ENCODE measurements at places on chromosomes 3 and 15. TPM values are rescaled to one million over a fixed set of nuclear protein-coding genes. Genes with fewer than 3 reads are reported as not detected.

TTC21A gene
- total RNA-seq: 1.2 TPM

FRMD4B gene
- 13.0 TPM for total RNA-seq

CCDC66 gene
- 34.1 TPM for total RNA-seq

SPATA12 gene
- 0.12 TPM for total RNA-seq

VEPH1 gene
- 0.96 TPM for total RNA-seq

VGLL3 gene
- 1.8 TPM for total RNA-seq

ARID3B gene
- 72.4 TPM for total RNA-seq

TUSC7 gene
- total RNA-seq: not detected

SH3BP5 gene
- total RNA-seq: 9.1 TPM

SCG5 gene
- 69.4 TPM for total RNA-seq

PLSCR2 gene
- total RNA-seq: not detected

AADACL2 gene
- total RNA-seq: not detected

KLHL18 gene
- total RNA-seq: 14.0 TPM

SIDT1 gene
- not detected for total RNA-seq

PPM1M gene
- total RNA-seq: 1.1 TPM

GOLGA6B gene
- total RNA-seq: not detected

GDPGP1 gene
- 0.67 TPM for total RNA-seq

GPR27 gene
- total RNA-seq: 18.3 TPM

DUOXA1 gene
- not detected for total RNA-seq

MED12L gene
- 16.5 TPM for total RNA-seq

XCR1 gene
- total RNA-seq: not detected

NR2E3 gene
- total RNA-seq: 0.28 TPM

SLC6A20 gene
- not detected for total RNA-seq

OR5K3 gene
- not detected for total RNA-seq

MPI gene
- 106 TPM for total RNA-seq

MYLK gene
- total RNA-seq: 28.4 TPM

EXD1 gene
- 0.41 TPM for total RNA-seq

CCDC54 gene
- total RNA-seq: not detected

FBXO40 gene
- total RNA-seq: not detected

TRMT10C gene
- 85.9 TPM for total RNA-seq

CHRM5 gene
- not detected for total RNA-seq

FGD5 gene
- 0.25 TPM for total RNA-seq

DCUN1D1 gene
- total RNA-seq: 63.6 TPM

MAP1A gene
- 4.0 TPM for total RNA-seq

RCCD1 gene
- total RNA-seq: 27.6 TPM

LRRC34 gene
- 54.8 TPM for total RNA-seq

C3orf70 gene
- 4.7 TPM for total RNA-seq

XIRP1 gene
- not detected for total RNA-seq

PARP15 gene
- not detected for total RNA-seq

GMNC gene
- total RNA-seq: not detected

ARPC4 gene
- total RNA-seq: 146 TPM

THAP10 gene
- total RNA-seq: 8.0 TPM

HYAL1 gene
- total RNA-seq: 3.0 TPM

CASR gene
- total RNA-seq: not detected

ERC2 gene
- 24.8 TPM for total RNA-seq

ADGRG7 gene
- not detected for total RNA-seq

ATP13A5 gene
- total RNA-seq: not detected

WDR93 gene
- 0.51 TPM for total RNA-seq

CLEC3B gene
- total RNA-seq: not detected

GOLGA8R gene
- total RNA-seq: not detected

CHRFAM7A gene
- 0.46 TPM for total RNA-seq

CPNE4 gene
- not detected for total RNA-seq

C3orf22 gene
- total RNA-seq: not detected

SLC38A3 gene
- 0.77 TPM for total RNA-seq

TRIM69 gene
- 0.51 TPM for total RNA-seq

CCDC39 gene
- 3.3 TPM for total RNA-seq

MUC4 gene
- 0.53 TPM for total RNA-seq

UBE2E1 gene
- 376 TPM for total RNA-seq
